ENCODE measurements at places on chromosomes 6 and 20. TPM values are rescaled to one million over a fixed set of nuclear protein-coding genes. Genes with fewer than 3 reads are reported as not detected.

Gene OR2H1
- not detected for total RNA-seq

Gene HLA-DPA1
- total RNA-seq: 1.8 TPM

Gene SCUBE3
- total RNA-seq: 22.2 TPM

Gene BPIFB2
- not detected for total RNA-seq

Gene NRSN1
- 0.54 TPM for total RNA-seq

Gene PGBD1
- 13.6 TPM for total RNA-seq

DNA sequence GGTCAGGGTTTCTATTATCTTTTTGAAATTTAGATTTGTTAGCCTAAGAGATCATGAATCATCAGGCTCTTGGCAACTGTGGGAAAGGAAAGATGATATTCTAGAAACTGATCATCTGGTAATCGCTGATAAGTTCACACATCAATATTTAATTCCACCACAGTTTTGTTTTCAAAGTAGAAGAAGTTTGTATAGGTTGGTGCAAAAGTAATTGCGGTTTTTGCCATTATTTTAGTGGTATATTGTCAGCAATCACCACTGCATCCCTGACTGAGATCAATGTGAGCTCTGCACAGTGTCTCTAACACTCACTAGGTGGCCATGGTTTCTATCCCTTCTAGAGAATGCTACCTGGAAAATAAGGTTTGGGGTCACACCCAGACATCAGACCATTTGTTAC, 17.0 kb upstream of the PXDC1 start:
- no peak for DNase-seq

GRCh38 chr20:40966103-40966502, 62.5 kb upstream of the TOP1 start:
- no peak for DNase-seq

DNA sequence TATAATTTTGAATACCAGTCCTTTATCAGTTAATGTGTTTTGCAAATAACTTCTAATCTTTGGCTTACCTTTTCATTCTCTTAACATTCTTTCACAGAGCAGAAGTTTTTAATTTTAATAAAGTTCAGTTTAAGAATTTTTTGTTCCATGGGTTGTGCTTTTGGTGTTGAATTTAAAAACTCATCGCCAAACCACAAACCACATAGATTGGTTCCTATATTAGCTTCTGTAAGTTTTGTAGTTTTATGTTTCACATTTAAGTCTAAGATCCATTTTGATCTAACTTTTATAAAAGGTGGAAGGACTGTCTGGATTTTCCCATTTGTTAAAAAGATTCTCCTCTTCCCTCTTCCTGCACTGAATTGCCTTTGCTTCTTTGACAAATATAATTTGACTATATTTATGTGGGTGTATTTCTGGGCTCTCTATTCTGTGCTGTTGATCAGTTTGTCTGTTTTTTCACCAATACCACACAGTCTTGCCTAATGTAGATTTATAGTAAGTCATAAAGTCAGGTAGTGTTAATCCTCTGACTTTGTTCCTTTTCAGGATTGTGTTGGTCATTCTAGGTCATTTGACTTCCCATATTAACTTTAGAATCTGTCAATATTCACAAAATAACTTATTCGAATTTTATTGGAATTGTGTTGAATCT, 17.5 kb upstream of the SDCBP2 start:
- no peak for DNase-seq

DNA sequence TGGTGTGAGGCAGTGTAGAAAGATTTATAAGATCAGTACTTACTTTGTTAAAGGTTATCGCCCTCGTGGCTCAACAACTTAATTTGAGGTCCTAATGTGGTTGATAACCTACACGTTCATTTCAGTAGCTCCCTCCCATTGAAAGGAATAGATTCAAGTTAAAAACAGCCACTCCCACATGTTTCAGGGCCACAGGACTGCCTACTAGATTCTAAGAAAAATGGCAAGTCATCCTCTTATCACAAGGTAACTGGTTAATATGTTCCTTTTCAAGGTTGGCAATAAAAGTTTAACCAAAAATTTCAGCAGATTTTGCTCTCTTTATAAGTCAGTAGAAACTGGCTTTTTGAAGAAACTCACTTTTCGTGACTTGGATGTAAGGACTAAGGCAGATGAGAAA, 17.1 kb downstream of the GSTA2 start:
- no peak for DNase-seq

GRCh38 chr6:56956491-56956890, 1.6 kb downstream of the BEND6 start:
- no peak for DNase-seq

DNA sequence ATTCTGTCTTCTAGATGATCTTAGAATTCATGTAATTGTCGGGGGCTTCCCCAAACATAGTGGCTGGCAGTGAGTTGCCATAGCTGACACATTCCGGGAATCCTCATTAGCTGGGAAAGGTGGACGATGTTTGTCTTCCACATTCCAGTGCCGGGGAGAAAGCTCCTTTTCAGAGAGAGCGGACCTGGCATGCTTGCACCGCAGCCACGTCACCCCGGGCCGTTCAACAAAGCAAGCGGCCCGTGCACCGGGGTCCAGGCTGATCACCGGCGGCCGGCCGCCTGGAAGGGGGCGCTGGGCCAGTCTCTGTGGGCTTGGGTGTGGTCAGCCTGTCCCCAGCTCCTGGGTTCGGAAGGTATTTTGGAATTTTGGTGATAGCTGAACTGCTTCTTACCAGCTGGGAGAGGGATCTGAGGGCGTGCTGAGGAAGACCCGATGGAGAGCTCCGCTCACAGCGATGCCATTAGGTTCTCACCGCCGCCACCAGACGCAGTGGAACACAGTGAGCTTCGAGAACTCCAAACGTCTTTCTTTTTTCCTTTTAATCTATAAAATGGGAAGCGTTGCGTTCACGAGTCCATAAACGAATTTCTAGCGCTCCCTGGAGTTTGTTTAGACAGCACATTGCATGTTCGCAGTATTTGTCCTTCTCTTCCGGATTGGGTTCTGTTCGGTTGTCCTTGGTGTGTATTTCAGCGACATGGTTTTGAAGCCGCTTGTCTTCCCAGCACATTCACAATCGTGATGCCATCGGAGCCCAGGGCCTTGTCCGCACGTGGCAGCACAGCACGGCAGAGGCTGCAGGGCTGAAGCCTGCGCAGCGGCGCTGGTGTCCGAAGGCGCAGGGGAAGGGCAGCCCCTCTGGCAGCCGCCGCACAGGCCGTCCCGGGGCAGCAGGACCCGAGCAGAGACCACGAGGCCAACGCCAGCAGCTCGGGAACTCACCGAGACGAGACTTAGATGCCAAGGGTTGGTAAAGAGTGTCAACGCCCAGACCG, 557.6 kb downstream of the QKI start:
- DNase-seq: no peak

DNA sequence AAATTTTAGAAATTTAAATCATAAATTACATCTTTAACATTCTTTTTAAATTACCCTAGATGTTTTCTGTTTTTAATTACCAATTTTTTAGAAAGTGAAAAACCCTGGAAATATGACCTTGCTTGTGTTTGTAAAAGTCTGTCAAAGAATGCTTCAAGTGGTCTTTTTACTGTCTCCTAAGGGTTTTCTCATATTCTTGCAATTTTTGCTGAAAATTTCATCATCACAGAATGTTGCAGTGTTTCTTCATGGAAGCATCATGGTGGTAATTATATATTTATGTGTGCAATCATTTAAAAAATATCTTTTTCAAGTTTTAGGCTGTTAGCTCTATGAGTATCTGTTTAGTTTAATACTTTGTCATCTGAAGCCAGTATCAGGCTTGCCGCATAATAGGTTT, 178.2 kb downstream of the HDGFL1 start:
- DNase-seq: no peak

- no peak for DNase-seq
Observed at GRCh38 chr6:82569022-82569421, 205.4 kb downstream of the TPBG start.

DNA sequence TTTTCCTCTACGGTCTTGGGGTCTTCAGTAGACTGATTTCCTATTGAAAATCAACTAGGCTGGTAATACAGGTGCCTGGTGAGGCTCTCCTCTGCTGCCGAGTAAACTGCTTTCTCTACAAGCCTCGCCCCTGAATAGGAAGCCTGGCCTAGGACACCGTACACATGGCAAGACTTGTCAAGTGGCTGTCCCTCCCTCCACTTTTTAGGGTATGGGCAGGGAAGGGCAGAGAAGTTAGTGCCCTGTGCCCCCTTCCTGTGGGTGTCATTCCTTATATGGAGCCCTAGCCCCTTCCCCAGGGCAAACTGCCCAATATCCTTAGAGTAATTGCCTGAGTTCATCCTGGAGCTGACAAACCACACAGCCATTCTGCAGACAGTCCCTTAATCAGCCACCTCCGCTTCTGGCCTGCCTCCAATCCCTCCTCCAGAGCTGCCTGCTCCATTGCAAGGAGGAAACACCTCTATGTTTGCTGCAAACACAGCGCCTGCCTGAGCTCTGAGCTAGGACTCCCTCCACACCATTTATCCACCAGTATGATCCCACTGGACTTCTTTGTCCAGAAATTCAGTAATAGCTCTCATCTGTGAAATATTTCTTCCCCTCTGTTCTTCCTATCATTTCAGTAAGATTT, 93.1 kb downstream of the CHD6 start:
- no peak for DNase-seq

DNA sequence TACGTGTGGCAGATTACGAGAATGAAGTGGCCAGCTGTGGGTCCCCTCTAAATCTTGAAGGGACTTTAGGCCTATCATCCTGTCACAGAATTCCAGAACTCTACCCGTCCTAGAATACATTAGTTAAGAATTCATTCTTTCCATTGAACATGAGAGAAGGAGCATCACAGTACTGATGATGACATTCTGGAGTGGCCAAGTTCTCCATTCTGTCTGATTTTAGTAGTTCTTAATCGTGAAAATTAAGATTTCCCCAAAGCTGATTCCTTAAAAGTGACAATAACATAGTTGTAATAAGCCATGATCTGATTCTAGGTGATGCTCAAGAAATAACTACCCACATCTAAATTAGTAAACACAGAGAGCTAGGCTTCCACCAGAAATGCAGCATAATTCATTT, 35.0 kb upstream of the RIN2 start:
- no peak for DNase-seq

DNA sequence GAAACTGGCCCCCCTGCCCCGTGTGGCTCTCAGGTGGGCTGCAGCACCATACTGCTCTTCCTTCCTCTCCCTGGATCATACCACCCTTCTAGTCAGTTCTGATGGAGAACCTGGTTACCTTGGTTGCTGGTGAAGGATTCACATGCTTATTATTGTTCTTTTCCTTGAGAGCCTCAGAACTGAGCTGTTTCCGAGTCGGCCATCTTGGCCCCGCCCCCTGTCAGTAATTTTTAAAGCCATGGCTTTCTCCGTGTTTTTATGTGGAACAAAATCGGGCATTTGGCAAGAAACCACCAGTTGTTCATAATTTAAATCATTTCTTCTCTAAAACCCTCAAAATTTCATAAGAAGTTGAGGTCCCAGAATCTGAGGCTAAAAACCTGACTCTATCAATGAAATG, 493.8 kb downstream of the NKAIN2 start:
- DNase-seq: no peak

GRCh38 chr20:54879393-54879792, 404.0 kb downstream of the DOK5 start:
- no peak for DNase-seq

DNA sequence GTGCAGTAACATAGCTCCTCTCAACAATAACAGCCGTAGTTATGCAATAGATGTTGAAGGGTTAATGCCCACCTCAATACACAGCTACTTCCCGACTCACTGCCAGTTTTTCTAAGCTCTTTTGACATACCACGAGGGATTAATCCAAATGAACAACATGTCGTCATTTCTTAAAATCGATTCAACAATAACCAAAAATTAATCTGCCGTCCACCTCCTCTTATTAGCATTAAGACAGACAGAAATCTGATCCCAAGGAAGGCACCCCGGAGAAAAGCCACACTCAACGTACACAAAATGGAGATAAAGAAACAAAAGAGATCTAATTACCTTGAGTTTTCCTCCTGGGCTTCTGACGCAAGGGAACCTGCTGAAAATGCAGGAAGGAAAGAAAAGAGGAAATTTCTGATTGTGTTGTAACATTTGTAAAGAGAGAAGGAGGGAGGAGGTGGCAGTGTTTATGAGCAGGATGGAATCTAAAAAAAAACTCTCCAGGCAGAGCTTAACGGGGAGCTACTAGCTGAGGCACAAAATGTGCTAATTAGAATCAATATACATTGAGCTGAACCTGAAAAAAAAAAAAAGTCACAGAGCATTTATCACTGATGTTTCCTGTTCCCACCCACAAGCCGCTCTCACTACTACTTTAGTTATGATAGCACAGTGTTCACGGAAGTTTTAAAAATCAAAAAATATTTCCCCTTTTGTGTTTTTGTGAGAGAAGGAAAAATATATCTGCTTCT, 109.3 kb downstream of the IPCEF1 start:
- DNase-seq: no peak

GRCh38 chr6:168111911-168112310, 32.9 kb upstream of the FRMD1 start:
- DNase-seq: no peak

- peak; percentile 57 for DNase-seq
Observed at GRCh38 chr6:152338335-152339125, 298.6 kb downstream of the SYNE1 start.

DNA sequence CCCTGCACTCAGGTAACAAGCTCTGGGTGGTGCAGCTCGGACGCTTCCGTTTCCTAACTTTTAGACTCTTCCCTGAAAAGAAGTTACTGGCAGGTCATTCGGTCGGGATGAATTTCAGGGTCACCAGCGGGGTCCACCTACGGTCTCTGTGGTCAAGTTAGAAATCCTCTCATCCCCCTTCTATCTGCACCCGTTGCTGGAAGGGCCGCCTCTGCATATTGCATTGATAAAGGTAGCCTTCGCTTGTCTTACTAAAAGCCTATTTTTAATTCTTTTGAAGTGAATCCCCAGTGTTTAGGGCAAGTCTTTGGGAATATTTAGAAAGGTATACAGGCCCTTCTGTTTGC, 47.3 kb downstream of the LRRN4 start:
- DNase-seq: no peak

- DNase-seq: no peak
Observed at GRCh38 chr20:41716436-41716835, 98.3 kb upstream of the CHD6 start.

DNA sequence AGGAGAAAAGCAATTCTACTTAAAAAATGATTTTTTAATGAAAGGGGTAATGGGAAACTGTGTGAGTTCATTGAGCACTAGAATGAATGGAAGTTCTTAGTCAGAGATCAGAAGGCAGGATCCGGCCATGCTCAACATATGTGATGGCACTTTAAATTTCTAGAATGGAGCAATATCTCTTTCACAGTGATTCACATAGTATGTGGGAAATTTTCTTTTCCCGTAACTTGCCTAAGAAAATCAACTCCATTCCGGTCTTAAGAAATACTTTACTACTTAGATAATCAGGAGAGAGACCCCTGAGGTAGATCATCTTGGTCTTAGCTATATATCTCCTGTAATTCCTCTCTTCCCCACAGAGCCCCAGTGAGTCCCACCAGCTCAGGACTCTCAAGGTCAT, 131.8 kb downstream of the SCML4 start:
- no peak for DNase-seq

Measured in neural crest cell (in vitro differentiated cells).